ENCODE measurements at places on chromosomes 1 and 21. TPM values are rescaled to one million over a fixed set of nuclear protein-coding genes. Genes with fewer than 3 reads are reported as not detected.

DNA sequence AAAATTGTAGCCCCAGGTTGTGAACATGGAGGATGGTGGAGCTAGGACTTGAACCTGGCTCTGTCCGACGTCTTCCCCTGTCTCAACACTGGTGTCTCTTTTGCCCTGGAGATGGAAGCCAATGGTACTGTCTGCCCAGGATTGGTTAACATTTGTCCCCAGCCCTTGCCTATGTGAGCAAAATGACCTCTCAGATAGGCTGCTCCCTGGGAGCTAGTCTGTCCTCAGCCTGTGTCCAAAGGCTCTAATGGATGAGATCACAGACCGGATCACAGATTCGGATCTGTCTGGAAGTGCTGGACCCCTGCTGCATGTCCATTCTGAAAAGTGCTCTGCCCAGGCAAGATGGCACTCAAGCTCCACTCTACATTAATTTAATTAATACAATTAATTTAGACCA lies 394.4 kb upstream of the VAMP3 start:
- no peak for DNase-seq

DNA sequence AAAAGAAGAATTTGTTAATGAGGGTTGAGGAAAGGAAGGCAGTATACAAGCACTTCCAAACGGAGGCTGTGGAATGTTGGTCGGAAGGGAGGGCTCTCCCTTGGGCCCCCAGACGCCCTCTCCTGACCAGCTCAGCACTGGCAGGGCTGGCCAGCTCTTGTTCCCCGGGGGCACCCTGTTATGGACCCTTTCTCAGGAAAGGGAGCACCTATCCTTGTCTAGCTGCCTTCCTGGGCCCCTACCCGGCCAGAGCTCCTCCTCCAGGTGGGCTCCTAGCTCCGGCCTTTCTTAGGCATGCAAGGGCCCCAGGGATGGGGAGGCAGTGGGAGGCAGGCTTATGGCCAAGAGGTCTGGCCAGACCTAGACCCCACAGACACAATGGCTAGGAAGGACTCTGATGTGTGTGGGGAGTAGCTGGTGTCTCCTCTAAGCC lies 926 bp downstream of the BLACAT1 start:
- no peak for DNase-seq

The DMRTA2 gene
- total RNA-seq = not detected

GRCh38 chr21:31873696-31874599 lies 1.1 kb downstream of the HUNK start:
- no peak for DNase-seq

The AVPR1B gene
- total RNA-seq = not detected

- DNase-seq = no peak
Measured at GRCh38 chr1:2951856-2952255, 69.4 kb upstream of the ACTRT2 start.

Measured in activated naive CD4-positive, alpha-beta T cell treated with anti-CD3 and anti-CD28 coated beads, Interleukin-2, amount 50 U/mL, for 72 hours (primary cell).